Activated CD8-positive, alpha-beta memory T cell treated with anti-CD3 and anti-CD28 coated beads for 4 hours (primary cell): ENCODE measurements at places on chromosomes 7 and 10.

DNA sequence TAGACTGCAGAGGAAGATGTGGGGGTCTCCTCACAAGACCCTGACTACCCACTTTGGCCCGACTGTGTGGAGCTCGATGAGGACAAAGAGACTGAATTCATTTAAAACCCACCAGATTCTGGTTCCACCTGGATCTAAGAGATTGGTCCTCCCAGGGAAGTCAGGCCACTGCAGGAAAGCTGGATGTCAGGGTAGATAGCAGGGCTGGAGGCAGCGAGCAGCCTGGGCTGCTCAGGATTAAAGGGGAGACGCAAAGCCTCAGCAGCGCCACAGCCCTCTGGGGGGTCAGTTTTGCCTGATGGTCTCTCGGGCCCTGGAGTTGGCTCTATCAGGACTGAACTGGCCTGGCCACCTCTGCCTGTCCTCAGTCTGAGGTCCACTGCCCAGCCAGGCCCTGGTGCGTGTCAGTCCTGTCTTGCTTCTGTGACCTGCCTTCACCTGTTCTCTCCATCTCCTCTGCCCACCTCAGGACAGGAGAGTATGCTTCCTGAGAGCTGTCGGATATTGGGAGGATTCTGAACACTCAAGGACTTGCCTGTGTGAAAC lies 12.2 kb upstream of the KLRG2 start:
- no peak for DNase-seq

- no peak for DNase-seq
These were observed 219.0 kb downstream of the CCDC3 start for GRCh38 chr10:12782537-12782936.

DNA sequence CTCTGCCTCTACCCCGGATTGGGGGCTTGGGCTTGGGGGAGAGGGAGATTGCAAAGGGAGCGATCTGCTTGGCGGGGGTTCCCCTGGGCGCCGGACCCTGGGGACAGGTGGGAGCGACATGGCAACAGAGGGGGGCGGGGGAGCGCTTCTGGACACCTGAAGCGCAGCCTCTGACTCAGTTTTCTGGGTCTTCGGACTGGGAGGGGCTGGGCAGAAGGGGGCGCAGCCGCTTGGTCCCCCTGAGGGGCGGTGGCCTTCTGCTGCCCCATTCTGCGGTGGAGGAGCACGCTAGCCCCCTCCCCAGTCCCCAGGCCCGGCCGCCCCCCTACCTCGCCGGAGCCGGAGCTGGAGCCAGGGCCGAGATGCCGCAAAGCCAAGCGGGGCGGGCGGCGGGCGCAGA lies 380 bp downstream of the NAT16 start:
- DNase-seq, result no peak

- DNase-seq, result no peak
These were observed 40.8 kb downstream of the PRPS1L1 start for GRCh38 chr7:17986851-17987250.

DNA sequence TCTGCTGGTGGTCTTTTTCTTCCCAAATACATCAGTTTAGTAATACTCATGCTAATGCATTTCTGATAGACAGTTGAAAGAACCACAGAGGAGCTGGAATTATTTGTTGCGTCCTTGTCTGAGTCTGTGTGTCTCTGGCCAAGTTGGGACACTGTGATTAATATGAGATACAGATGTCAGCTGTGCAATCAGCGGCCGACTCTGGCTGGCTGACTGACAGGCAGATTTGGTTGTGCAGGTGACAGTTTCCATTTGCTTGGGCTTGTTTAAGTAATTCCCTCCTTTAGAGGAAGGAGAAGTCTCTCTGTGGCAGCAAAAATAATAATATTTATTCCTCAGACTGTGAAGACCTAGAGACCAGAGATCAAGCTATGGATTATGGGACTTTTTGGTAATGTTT lies 176.2 kb upstream of the CHRM2 start:
- DNase-seq, result no peak

DNA sequence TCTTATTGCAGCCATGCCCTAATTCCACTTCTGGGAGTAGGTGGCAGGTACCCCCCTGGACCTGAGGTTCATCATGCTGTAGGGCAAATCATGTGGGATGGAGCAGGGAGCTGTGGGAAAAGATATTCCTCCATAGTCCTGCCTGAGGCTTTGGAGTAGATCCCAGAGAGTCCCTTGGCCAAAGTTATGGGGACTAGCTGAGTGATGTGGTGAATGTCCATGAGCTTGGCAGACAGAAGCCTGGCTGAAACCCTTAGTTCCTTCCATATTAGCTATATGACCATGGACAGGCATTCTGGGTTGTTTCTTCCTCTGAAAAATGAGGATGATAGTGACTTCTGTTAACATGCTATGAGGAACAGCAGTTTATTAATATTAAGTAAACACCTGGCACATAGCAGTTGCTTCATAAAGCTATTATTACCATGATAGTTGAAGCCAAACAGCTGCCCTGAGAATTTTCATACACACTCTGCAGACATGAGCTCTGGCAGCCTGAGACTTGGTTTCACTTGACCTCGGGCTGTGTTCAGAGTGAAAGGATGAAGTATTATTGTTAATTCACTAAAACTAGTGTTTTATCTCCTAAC lies 15.0 kb upstream of the IMPDH1 start:
- no peak for DNase-seq

- DNase-seq, result peak; percentile 42
These were observed 37.9 kb downstream of the VOPP1 start for GRCh38 chr7:55534262-55534915.

DNA sequence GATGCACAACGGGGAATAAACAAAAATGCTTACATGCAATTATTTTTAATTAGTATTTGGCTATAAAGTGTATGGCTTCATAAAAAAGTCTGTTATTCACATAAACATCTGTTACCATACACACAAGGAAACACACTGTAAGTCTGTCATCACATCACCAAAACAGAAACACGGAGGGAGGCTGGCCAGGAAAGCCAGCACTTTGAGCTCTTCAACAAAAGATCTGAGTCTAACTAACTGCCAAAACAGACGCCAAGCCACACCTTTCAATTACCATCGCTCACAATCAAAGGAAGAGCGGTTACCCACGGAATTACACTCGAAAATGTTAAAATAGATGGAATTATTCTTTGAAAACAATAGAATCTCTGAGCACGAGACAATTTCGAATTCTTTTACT lies 49.2 kb upstream of the MGMT start:
- DNase-seq, result no peak

DNA sequence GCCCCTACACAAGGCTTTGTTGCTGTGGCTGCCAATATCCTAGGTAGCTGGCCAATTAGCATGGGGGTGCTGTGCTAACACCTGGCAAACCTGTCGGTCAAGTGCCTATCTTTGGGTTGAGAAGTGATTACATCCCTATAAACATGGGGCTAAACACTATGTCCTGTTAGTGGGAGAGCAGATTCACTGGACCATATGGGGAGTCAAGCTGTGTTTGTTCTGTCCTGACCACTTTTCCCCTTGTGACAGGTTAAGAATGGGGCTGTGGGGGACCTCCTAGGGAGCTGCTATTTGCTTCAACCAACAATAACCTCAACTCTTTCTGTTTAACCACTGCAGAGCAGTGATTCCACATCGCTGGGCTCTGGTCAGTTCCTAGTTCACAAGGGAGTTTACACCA lies 151.5 kb upstream of the AOAH start:
- no peak for DNase-seq
